ENCODE measurements at places on chromosomes 11 and 22.
A peak's percentile ranks its signal among the peaks of the same experiment; 100 is the strongest.

- no peak for DNase-seq
Measured at GRCh38 chr11:119713359-119714040, 15.5 kb downstream of the NECTIN1 start.

DNA sequence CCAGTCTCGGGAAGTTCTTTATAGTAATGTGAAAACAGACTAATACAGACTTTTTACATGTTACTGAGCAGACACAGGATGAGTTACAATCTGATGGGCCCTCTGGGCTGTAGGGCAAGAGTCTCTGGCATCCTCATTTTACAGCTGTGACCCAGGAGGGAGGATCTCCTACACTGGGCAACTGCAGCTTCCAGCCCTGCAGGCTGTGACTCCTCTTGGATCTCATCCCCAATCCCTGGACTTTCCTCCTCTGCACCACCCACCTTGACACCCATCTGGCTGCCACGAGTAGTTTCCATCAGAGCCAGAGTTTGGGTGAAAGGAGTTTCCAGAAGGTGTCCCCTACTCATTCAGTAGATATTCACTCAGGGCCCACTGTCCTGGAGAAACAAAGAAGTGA lies 48.9 kb upstream of the MYEOV start:
- no peak for DNase-seq

DNA sequence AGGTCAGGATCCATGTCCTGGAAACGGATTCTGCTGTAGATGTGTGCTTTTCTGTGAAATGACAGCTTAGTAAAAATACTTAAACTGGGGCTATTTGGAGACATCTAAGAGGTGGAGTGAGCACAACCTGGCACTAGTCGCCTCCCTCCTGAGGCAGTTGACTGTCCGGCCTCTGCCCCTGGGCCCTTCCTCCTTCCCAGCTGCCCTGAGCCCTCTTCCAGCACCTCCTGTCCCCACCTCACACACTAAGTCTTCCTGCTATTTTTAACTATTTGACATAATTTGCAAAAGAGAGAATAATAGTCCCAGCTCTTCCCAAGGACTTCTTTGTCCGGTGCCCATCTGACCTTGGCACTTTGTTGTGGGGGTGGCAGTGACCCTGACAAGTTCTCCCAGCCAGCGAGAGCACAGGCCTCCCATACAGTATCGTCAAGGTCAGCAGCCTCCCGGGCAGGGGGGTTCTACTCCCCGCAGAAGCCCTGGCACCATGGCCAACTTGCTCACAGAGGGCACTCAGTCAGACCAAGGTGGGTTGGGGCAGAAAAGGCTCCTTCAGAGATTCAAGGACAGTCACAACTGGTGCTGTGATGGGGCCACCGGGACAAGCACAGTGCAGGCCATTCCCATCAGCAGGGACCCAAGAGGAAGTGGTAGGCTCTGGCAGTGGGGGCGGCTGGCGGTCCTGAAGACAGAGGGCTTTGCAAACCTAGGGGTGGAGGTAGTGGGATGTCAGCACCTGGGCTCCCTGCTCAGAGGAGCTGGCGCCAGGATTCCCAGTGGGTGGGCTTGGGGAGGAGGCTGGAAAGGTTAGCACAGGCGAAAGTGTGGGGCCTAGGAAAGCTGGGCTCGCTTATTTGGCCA lies 5.5 kb upstream of the NEAT1 start:
- peak; percentile 54 for DNase-seq

GRCh38 chr22:25853501-25854284 lies 111.7 kb downstream of the MYO18B start:
- DNase-seq, result no peak

- DNase-seq, result no peak
Measured at GRCh38 chr22:26768952-26769351, 111.6 kb downstream of the MIAT start.

- no peak for DNase-seq
Measured at GRCh38 chr11:36013950-36014897, 70.4 kb downstream of the LDLRAD3 start.

DNA sequence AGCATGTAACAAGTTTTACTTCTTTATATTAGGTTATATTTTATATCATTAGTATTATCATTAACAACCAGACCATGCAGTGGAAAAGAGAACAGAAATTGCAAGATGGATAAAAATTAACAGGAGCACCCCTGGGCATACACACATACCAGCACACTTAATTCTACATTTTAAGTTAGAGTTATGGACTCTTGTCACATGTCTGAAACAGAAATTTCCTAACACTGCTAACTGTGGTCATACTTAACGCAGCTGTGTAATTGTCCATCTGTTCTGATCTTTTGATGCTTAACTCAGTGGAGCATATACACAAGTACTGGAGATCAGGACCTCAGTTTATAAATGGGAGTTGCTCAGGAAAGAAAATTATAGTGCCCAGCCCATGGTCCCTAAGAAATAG lies 358 bp downstream of the OR52H1 start:
- no peak for DNase-seq

DNA sequence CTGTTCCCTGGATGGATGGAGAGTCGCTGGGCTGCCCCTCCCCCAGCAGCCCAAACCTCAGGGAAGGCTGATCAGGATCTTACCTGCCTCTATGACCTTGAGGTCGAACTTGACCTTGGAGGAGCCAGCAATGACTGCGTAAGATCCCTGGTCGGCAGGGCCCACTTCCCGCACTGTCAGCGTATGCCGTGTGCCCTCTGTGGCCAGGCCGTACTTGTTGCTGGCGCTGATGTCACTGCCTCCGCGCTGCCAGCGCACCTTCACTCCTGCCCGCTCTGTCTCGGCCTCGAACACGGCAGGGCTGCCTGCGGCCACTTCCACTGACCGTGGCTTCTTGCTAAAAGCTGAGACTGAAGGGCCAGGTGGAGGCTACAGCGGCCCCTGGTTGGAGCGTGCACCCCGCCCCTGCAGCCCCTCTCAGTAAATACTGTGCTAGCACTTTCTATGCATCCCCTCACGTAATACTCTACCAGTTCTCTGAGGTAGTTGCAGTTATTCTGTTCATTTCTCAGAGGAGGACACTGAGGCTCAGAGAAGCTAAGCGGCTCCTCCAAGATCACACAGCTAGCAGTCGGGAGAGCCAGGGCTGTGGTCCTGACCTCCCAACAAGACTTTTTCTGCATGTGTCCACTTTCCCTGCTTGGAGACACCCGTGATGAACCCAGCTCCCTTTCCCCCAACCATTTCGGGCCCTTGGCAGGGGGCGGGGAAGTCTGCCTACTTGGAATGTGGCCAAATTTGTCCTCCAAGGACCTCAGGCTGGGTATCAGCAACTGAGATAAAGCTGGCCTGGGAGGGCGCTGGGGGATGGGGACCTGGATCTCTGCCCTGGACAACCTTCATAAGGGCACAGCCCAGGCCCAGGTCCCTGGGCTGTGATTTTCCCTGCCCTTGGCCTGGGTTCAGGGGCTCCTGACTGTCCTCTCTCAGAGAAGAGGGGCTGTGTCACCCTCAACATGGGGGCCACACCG lies 1.1 kb downstream of the MYBPC3 start:
- no peak for DNase-seq

DNA sequence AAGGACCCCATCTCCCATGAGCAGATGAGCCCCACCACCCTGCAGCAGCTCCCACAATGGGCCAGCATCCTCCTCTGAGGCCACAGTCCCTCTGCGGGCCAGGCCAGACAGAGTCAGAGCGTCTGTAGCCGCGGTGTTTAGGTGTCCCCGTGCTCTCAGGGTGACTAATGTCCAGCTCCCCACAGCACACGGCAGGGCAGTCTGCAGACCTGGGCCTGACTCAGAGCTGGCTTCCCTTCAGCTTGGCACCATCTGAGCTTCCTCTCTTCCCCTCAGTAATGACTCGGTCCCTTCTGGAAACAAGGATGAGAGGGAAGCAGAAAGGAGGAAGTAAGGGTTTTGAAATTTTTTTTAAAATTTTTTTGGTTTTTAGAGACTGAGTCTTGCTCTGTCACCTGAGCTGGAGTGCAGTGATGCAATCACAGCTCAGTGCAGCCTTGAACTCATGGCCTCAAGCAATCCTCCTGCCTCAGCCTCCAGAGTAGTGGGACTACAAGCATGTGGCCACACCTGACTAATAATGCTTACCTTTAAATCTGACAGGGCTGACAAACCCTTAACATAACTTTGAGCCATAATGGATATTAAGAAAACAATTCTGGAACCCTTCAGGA lies 28.5 kb downstream of the LRRC74B start:
- DNase-seq, result no peak

- DNase-seq, result no peak
Measured at GRCh38 chr11:78351979-78352841, 65.4 kb downstream of the GAB2 start.

DNA sequence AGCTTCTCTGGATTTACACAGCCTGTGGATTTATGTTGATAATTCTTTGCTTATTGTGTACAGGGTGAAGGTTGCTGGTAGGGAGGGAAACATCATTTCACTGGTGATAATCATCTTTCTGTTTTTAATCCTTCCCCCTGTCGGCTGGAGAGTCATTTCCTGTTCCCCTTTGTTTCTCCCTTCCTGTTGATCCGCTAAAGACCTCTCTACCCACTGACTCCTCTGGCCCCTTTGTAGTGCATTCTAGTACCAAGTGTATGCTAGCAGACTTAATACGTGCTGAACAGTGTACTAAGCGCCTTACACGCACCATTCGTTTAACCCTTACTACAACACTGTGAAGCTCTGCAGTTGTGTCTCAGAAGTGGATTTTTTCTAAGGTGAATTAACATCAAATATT lies 19.0 kb upstream of the OR9Q1 start:
- no peak for DNase-seq

DNA sequence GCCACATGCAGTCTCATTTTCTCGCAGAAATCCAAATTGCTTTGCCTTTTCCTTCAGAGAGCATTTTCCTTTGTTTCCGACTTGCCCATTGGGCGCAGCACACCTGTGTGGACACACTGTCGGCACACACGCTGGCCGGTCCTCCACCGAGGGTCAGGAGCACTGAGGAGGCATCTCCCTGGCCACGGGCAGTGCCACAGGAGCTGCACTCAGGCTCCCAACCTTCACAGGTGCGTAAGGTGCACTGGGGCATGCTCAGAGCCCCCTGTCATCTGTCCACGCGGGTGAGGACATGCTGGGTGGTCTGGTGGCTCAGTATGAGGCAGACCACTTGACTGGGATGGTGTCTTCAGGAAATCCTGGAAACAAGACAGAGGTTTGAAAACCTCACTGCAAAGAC lies 779.1 kb downstream of the BRD1 start:
- DNase-seq, result no peak

- no peak for DNase-seq
Measured at GRCh38 chr11:111148121-111148520, 97.4 kb upstream of the POU2AF2 start.

DNA sequence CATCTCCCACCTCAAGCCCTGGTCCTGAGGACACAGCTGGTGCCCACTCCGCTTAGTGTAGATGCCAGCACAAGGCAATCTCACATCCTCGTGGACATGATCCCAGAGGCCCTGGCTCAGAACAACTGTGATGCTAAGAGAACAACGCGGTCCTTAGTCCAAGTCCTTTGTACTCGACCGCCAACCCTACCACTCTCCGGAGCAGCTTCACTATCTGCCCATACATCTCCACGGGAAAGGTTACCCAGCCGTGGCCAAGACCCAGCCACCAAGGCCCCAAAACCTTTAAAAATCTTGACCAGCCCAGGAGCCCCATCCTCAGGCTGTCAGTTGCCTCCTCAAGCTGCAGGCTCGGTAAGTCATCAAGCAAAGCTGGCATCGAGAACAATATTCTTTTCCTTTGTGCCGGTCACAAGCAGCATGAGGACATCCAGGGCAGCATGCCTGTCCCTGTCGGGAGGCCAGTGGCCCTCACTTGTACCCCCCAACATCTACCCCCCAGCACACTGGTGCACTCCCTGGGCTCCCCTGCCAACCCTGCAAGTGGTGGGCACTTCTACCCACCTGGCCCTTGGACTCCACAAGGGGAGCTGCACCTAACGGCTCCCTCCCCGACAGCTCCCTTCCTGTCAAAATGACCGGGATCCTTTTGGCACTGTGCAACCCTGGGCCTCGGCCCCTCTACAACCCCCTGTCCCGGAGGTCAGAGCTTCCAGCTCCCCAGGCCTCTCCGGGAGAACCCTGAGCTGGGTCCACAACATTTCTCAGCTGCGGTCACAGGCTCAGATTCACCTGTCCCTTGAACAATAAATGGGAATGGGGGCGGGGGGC lies 2.5 kb downstream of the OSBPL5 start:
- DNase-seq, result no peak

DNA sequence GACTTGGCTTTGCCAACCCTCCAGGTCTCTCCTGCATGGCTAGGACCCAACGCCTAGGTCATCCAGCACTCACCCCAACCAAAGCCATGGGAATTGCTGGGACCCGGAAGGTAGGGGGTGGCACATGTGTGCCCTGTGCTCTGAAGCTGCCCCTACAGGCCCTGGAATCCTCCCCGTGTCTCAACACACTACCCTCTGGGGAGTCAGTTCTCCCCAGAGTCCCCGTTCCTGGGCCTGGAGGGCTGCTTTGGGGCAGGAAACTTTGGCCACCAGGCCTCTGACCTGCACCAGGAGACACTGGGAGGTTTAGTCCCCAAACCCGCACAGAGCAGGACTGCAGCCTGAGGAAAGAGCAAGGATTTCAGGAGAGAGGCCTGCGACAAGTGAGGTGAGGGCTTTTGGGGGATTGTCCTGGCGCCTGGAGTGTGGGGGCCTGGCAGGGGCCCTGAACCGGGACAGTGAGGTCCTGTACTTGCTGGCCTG lies 495 bp upstream of the IFITM1 start:
- DNase-seq, result peak; percentile 52

- DNase-seq, result no peak
Measured at GRCh38 chr22:29569011-29569678, 11.8 kb downstream of the NIPSNAP1 start.

GRCh38 chr11:3225159-3225758 lies 6.6 kb upstream of the MRGPRG start:
- no peak for DNase-seq

DNA sequence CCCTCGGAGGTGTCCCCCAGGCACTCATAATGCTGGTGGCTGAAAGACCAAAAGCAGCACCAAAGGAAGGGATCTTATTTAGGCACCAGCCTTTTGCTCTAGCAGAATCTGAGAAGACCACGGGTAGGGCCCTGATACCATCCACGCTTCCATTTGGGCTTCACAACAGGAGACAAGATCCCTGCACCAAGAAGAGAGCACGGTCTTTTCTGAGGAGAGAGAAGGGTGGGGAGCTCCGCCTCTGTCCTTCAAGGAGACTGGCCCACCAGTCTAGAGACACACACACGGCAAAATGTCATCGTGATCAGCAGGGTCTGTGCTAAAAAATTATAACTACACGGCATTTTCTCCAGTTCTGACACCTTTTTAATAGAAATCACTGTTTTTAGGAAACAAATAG lies 9.8 kb downstream of the LARGE2 start:
- no peak for DNase-seq

DNA sequence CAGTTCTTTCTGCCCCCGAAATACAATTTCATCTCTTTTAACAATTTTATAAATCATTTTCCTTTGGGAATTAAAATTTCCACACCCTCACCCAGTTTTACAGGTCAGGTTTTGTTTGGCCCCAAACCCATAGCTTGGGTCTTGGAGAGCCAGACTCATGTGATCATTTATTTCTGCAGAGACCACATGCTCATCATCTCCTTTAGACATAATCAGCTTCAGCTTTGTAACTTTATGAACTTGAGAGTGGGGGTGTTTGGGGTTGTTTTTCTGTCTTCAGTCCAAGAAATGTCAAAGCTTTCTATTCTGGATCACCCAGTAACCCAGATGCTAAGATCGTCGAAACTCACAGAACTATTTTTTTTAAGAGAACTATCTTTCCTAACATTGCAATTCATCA lies 70.9 kb downstream of the DBX1 start:
- DNase-seq, result no peak

All from stimulated activated naive CD8-positive, alpha-beta T cell treated with anti-CD3 and anti-CD28 coated beads, Interleukin-15, amount 100 ng/mL, for 72 hours (primary cell).